ENCODE measurements at places on chromosomes 2 and 18. TPM values are rescaled to one million over a fixed set of nuclear protein-coding genes. Genes with fewer than 3 reads are reported as not detected.

DNA sequence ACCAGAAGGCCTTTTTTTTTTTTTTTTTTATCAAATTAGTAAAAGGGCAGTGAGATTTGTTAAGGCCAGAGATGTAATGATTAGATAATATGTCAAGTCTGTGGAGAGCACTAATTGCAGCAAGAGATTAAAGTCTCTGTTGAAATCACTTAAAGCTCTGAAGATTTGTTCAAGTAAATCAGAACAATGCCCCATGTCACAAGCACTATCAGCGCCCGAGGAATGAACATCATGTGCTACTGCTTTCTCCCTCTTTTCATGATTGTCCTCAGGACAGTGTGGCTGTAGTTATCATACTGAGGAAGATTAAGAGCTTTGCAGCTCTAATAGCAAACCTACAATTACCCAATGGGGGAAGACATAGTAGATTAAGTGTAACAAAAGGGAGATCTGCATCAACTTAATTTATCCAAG is 71.1 kb downstream of the TDRD15 start:
- DNase-seq: no peak

- no peak for DNase-seq
Measured at GRCh38 chr2:46362667-46363012, 65.4 kb downstream of the EPAS1 start.

The IL1F10 gene
- total RNA-seq: not detected

The STK25 gene
- total RNA-seq: 280 TPM

GRCh38 chr2:71687412-71687811 is 234.1 kb downstream of the DYSF start:
- DNase-seq: no peak

DNA sequence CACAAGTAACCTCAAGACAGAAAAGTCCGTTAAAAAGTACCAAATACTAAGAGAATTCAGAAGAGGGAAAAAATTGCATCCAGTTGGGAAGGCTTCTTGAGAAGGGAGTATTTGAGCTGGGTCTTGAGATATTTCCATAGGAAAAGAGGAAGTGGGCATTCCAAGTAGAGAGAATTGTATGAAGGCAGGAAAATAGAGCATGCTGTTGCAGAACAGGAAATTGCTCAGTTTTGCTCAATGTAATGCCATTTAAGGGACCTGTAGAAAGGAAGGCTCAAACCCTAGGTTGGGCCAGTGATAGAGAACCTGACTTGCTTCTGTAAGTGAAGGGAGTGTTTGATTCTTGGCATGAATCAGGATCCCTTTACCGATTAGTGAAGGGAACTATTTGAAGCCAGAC is 1.0 kb upstream of the ZC3H8 start:
- DNase-seq: no peak

The TUBA3E gene
- not detected for total RNA-seq

DNA sequence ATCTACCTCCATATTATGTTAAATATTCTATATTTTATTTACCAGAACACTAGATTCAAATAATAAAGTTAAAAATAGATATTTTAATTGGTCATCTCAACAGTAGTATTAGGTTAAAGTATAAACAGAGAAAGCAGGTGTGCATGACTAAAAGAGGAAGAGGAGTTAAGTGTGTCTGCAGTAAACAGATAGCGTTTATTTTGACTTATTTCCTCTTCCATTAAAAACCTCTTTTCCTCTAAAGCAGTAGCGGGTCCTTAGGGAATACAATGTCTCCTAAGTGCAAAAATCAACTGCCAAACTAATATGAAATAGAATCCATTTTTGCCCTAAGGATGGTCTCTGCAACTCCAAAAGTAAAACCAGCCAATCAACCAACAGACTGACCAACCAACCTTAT is 27.7 kb downstream of the EIF2AK3 start:
- DNase-seq: no peak

The TRIM43 gene
- not detected for total RNA-seq

- DNase-seq: no peak
Measured at GRCh38 chr18:23592911-23593310, 6.6 kb upstream of the NPC1 start.

DNA sequence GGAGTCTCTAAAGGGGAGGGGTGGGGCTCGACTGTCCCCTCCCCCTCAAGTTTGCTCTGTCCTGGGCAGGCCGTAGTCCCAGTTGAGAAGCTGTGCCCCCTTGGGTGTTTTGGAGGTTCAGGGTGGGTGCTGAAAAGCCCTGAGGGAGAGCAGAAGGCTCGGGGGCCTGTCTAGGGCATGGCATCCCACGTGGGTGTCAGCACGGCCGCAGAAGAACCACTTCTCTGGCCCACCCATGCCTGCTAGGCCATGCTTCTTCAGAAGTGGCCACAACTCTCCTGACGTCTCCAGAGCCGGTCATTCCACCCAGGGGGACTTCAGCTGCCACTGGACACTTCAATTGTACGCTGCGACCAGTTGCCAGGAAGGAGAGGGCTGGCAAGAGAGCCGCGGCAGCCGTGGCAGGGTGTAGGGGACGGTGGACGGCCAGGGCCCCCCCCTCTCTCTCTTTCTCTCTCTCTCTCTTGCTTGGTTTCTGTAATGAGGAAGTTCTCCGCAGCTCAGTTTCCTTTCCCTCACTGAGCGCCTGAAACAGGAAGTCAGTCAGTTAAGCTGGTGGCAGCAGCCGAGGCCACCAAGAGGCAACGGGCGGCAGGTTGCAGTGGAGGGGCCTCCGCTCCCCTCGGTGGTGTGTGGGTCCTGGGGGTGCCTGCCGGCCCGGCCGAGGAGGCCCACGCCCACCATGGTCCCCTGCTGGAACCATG is at the start of gene INPP5D:
INPP5D (plus strand) TSS at position 546 of the 704 bp plus-strand sequence; CDS start at position 683, 137 bp downstream.
- no peak for DNase-seq

GRCh38 chr18:48399303-48400075 is 9.7 kb downstream of the ZBTB7C start:
- DNase-seq: no peak

The PSTPIP2 gene
- total RNA-seq: 21.9 TPM

The TACR1 gene
- total RNA-seq: not detected

DNA sequence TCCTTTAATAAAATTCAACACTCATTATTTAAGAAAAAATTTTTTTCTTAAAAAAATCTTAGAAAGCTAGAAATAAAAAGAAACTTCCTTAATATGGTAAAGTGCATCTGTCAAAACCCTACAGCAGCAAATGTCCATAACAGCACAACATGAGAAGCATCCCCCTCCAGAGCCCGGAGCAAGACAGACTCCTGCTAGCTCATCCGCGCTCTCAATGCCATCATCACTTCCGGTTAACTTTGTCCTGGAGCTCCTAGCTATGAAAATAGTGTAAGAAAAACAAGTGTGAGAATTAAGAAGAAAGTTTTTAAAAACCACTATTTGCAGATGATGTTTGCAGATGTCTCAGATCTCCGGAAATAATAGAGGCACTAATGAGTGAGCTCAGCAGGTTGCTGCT is 103.1 kb downstream of the TEX51 start:
- DNase-seq: no peak

DNA sequence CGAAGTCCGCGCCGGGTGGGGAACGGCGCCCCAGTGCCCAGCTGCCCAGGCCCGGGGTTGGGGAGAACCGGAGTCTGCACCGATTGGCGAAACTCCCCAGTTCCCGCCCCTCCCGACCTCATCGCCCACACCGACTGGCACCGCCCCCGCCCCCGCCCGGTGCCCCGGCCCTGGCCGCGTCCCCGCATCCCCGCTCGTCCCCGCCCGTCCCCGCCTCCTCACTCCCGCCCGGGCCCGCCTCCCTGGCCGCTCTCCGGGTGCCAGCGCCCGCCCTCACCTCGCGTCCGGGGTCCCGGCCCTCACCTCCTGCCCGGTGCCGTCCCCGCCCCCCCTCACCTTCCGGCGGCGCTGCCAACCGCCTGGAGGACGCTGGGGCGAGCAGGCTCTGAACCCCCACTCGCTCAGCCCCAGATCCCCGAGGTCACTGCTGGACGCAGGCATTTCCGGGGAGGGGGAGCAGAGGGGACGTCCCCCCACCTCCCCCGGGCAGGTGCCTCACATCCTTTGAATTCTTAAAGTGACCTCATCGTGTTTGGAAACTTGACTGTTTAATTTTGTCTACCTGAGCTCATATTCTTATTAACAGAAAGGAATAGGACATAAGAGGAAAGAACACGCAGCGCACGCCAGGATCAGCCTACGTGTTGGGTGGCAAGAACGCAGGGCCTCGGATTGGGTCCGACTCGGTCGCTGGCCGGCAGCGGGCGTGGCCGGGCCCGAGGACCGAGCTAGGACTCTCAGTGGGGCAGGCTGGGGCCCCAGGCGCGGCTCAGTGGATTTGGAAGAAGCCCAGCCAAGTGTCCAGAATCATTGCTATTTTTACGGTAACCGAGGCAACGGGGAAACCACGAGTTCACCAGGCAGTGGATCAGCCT is at the start of gene FAM110C:
FAM110C (minus strand) TSS at position 35 of the 875 bp plus-strand sequence. CDS start 120 bp downstream, outside the sequence.
- DNase-seq: peak; percentile 88

GRCh38 chr2:224398289-224398688 is 3.6 kb downstream of the FAM124B start:
- no peak for DNase-seq

The COBLL1 gene
- total RNA-seq: 11.6 TPM

The CTNNA2 gene
- total RNA-seq: not detected

The GPR39 gene
- 9.2 TPM for total RNA-seq

GRCh38 chr2:6290217-6291015 is 575.3 kb downstream of the CMPK2 start:
- peak; percentile 56 for DNase-seq

DNA sequence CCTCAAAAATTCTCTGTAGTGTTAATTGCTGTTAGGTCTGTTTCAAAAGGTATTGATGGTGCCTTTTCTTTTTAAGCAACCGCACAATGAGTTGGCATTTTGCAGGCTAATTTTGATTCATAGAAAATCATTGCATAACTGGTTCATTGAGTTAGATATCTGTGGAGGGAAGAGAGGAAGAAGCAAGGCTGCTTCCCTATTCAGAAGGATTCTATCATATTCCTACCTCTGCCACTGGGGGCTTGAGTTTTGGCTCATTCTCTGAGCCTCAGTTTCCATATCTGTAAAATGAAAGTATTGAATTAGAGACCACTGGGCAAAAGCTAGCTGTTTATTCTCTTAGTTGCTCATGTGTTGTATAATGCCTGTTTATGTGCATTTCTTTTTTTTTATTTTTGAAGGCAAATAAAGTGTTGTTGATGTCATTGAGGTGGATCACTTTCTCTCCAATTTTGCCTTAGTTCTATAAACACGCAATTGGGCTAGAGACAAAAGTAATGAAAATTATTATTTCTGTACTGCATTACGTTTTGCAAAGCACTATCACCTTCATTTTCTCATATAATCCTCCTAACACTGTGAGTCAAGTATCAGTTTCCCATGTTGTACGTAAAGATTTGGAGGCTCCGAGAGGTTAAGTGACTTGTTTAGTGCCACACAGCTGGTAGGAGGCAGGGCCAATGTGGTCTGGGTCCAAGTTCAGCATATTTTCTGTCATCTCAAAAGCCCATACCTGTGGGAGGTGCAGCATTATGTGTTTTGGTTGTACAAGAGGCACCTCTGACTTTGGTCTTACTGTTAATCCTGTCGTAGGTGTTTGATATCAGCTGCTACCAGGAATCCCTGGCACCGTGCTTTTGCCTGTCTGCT is 5.9 kb downstream of the TRIB2 start:
- no peak for DNase-seq

The INPP5D gene
- 1.2 TPM for total RNA-seq

The CLEC4F gene
- total RNA-seq: not detected

GRCh38 chr2:171814883-171815282 is 79.2 kb downstream of the SLC25A12 start:
- DNase-seq: no peak

DNA sequence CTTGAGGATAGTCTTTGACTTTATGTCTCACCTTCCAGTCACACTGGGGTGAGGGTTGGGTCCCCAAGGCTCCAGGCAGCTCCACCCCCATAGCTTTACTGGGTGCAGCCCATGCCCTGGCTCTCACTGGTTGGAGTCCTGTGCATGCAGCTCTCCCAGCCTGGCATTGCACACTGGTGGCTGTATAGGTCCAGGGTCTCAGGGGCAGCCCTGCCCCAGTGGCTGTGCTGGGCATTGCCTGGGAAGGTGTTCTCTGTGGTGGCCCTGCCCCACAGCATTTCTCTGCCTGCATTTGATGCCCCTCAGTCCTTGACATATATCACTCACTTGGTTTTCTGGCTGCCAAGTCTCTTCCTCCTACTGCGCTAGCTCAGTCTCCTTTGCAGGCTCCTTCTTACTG is 21.2 kb downstream of the MPHOSPH10 start:
- no peak for DNase-seq

- DNase-seq: peak; percentile 48
Measured at GRCh38 chr2:74833418-74834233, at the start of gene HK2. TSS of gene HK2 (plus strand) at chr2:74834127. CDS start at chr2:74834581, 454 bp downstream.

The ALPG gene
- not detected for total RNA-seq

DNA sequence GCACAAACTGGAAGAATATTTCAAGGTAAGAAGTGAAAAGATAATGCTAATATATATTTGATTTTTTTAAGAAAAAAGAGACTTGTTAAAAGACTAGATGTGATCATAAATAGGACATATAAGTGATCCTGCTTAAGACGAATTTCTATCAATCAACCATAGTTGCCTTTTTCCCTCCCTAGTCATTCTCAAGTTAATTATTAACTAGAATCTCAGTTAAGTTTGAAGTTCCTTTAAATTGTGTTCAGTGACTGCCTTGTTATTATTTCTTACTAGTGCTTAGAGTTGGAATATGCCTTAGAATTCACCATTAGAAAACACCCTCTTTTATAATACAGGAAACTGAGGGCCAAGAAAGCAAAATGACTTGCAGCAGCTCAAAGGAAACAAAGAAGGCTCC is 141.5 kb upstream of the SP5 start:
- DNase-seq: peak; percentile 80

The CRIM1 gene
- 669 TPM for total RNA-seq

DNA sequence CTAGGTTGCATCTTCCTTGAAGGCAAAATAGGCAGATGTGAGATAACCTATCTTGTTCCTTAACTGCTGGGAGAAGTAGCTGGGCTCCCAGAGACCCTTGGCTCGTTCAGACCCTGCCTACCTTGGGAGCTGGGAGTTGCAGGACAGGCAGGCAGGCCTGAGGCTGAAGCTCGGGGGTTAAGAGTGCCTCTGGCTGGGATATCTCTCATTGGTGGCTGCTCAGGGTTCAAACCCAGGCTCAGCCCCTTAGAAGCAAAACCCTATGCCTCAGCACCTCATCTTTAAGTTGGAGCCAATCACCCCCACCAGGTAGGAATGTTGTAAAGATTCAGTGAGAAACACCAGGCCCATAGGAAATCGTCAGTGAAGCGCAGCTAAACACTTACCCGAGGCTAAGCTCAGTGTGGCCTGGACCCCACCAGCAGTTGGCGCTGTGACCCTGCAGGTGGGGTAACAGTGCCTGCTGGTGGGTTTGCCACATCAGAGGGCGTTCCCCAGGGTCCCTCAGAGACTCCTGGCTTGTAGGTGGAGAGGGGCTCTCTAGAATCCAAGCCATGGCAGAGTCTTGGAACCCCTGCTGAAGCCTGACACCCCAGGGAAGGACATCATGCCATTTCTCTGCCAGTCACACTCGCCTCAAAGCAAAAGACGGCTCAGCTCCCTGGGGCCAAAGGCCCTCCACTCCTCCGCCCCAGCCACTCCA is 54.6 kb upstream of the GPR17 start:
- DNase-seq: peak; percentile 25

GRCh38 chr18:55405893-55406406 is 182.0 kb downstream of the TCF4 start:
- peak; percentile 91 for DNase-seq

Data from renal cortical epithelial cell (primary cell).